ENCODE measurements at places on chromosomes 5 and 9.

- DNase-seq, result no peak
Measured at GRCh38 chr5:125249400-125249799, 503.0 kb upstream of the ZNF608 start.

GRCh38 chr5:114838937-114839336 is 330.8 kb downstream of the TRIM36 start:
- no peak for DNase-seq

GRCh38 chr9:135033487-135033886 is 54.0 kb upstream of the OLFM1 start:
- no peak for DNase-seq

DNA sequence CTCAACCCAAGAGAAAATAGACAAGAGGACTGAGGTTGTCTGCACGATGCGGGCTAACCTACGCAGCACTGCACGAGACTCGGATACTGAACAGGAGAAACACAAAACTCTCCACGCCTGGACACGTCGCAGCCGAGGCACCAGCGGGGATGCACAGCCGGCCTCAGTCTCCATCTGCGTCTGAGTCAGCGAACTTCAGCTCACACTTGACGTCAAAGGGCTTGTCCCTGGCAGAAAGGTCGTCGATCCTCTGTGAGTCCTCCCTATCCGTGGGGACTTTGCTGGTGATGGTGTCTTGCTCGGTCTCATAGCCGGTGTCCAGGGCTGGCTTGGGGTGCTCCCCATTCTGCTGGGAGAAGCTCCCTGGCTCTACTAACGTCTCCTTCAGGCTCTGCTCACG is 60.2 kb downstream of the SECISBP2 start:
- no peak for DNase-seq

GRCh38 chr9:129414993-129415941 is 205.6 kb downstream of the C9orf50 start:
- no peak for DNase-seq
